HS-5 (cell line): ENCODE measurements at places on chromosomes 11 and 22.

- DNase-seq, result no peak
Observed at GRCh38 chr22:32996702-32997101, 61.5 kb downstream of the SYN3 start.

GRCh38 chr11:32561835-32562234 lies 21.8 kb upstream of the EIF3M start:
- DNase-seq, result no peak

DNA sequence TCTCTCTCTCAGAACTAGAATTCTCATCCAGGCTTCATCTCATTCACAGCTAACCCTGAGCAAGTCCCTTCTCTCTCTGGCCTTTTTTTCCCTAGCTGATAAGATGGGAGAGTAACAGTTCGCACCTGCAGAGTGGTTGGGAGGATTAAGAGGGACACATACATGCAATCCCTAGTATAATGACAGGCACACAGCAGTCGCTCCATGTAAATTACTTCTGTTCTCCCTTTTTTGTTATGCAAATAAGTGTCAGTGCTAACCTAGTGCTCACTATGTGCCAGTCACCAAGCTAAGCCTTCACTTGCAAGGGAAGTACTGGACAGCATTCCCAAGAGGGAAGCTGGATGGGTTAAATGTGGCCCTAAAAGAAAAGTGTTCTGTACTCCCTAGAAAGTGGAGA lies 63.4 kb downstream of the TENM4 start:
- DNase-seq, result no peak

DNA sequence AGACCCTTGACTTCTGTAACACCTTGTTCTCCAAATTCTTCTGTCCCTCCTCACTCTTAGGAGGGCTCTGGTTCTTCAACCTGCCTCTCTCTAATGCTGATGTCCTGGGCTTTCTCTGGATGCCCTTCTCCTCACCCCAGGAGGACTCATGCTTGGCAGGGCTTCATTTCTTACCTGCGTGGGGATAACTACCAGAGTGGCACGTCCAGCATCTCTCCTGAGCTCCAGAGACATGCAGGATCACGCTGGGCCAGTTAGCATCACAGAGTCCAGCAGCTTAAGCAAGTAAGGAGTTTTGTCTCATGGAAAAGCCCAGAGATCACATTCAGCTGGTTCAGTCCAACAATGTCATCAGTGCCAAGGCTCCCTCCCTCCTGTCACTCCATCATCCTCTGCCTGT lies 36.4 kb downstream of the RTL6 start:
- DNase-seq, result no peak

GRCh38 chr11:68872216-68873003 lies 30.7 kb upstream of the CPT1A start:
- DNase-seq, result no peak

- DNase-seq, result no peak
Observed at GRCh38 chr11:19311308-19312030, 70.7 kb upstream of the E2F8 start.

DNA sequence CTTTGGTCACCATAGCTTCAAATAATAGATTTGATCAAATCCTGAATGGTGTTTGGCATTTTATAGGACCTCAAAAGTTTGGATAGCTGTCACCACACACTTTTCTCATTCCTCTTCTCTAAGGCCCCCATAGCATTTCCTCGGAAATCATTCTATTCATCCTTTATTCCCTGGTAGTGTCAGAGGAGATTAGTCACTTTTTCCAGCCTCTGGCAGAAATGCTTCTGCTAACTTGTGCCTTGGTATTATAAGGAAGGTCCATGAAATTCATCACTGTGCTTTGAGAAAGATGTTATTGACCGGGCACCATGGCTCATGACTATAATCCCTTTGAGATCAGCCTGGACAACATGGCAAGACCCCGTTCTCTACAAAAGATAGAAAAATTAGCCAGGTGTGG lies 19.7 kb upstream of the NUP160 start:
- no peak for DNase-seq

DNA sequence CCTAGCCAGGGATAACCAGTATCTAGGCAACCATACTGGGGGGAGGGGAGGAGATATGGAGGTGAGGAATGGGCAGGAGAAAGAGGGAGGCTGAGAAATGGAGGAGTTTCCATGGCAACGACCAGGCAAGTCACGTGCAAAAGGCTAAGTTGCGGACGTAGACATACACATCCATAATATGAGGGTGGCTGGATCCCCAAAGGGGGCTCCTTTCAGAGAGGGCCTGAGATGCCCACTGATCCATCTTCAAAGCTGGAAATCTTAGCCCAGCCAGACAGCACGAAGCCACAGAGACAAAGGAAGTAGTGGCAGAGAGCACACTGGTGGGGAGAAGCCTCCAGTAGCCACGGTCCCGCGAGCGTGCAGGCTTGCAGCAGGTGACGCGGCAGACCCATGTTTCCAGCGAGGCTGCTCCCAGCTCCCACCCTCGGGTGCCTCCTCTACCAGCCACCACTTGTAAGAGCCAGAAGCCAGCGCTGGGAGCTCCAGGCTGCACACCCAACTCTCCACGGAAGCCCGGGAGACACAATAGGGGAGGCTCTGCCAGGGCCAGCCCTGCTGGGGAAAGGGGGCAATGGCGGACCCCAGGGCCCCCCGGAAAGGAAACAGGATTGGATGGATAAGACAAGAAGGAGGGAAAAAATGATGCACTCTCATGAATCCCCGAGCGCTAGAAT lies 938 bp downstream of the FXYD6 start:
- no peak for DNase-seq

DNA sequence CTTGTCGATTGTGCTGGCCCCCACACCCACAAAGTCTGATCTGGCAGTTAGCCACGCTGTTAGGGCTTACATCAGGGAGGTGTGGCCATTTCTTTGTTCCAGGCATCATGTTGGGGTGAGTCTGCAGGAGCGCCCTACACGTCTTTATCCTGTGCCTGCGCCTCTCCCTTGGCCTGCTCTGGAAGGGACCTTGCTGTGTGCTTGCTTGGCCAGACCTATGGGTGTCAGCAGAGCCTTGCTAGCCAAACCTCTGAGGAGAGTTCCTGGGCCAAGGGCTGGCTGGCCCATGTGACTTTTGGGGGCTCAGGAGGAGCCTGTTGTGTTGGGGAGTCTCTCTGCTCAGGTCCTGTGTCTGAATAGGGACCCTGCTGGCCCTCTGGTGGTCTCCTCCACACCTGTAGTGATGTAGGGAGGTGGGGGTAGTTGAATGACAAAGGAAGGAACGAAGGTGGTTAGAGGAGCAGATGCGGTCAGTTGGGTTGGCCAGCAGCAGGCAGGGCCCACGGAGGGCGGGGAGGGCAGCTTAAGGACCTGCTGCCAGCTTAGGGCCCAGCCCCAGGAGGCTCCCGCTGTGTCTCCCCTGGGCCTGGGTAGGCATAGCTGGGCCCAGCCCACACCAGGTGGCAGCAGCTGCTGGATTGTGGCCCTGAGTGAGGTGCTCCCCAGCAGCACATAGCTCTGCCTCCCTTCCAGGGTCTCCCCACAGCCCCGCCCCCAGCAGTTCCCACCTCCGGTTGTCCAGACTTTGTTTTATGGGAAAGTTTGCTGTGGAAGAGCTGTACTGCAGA lies 7.9 kb downstream of the PPIL2 start:
- DNase-seq, result no peak

DNA sequence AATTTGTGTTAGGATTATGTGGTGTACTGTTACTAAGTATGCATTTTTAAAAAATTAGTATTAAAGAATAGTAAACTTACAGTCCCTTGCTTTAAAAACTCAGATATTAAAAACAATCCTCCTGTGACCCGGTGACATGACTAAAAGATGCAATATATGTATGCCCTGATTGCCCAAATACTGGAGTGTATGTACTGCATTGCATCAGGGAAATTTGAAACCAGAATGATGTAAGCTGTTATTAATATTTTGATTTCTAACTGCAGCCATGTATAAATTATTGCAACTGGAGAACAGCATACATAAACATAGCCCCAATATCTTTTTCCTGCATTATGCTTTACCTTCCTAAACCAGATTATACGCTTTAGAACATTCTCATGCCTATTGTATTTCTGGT lies 3.7 kb upstream of the HSPA8 start:
- DNase-seq, result no peak

DNA sequence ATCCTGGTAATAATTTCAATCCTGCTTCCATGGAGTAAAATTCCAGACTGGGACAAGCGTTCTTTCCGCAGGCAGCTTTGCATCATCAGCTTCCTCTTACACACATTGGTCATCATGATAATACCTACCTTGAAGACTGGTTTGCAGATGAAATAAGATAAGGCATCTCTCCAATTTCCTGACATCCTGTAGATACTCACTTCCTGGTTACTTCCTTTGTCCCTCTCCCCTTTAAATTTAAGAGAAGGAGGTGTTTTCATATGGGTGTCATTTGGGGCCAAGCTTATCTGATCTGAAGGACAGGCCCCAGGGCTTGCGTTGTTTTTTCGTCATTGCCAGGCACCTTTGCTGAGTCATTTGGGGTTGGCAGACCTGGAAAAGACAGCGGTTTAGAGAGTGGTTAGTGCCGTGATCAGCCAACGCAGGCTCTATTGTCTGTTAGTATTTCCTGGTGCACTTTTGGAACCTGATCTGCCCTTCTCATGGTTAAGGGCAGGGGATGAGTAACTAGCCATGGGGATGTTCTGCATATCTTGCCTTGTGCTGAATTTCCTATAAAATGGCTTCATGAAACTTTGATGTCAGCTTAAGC lies 24.1 kb downstream of the GRAMD1B start:
- no peak for DNase-seq

GRCh38 chr11:107017433-107018218 lies 650 bp downstream of the GUCY1A2 start:
- no peak for DNase-seq

- no peak for DNase-seq
Observed at GRCh38 chr22:27669798-27670599, 131.6 kb downstream of the MN1 start.

- DNase-seq, result no peak
Observed at GRCh38 chr11:111637885-111638284, 35.6 kb downstream of the SIK2 start.

GRCh38 chr11:61967924-61968757 lies 707 bp upstream of the FTH1 start:
- DNase-seq, result no peak

DNA sequence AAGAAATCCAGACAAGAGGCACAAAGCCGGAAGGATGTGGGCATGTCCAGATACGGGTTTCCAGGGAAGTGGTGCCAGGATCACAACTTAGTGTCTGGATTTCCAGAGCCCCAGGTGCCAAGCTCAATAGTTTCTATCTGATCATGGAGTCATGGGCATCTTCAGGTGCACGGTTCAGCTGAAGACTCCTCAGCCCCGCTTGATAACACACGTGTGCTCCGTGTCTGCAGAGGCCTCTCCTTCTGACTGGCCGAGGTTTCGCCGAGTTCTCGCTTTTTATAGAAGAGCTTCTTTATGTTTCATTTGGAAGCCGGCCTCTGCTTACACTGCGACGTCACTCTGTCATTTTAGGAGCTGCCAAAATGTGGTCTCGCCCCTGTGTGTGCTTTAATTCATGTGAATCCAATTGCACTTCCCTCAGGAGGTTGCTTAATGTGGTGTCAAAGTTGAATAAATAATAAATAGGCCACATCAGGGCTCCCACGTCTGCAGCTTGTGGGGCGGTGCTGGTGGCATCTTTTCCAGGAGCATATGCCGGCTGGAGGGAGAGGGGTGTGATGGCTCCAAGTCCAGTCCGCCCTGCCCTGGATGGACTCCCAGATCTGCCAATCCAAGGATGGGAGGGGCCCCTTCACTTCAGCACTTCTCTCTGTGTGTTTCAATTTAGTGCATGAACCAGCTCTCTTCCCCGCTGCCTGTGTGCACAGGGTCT lies 1410.8 kb downstream of the TBC1D22A start:
- no peak for DNase-seq

GRCh38 chr11:65307298-65308229 lies 7.1 kb upstream of the CDC42EP2 start:
- DNase-seq, result no peak

DNA sequence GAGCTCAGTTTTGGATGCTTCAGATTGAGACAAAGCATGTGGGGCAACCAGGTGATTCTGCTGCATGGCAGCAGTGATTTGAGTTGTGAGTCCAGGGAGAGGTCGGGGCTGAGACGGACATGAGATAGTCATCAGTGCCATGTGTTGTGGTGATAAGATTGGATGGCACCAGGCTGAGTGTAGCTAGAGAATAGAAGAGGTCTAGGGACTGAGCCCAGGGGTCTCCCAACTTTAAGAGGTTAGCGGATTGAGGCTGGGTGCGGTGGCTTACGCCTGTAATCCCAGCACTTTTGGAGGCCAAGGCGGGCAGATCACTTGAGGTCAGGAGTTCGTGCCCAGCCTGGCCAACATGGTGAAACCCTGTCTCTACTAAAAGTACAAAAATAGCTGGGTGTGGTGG lies 6.3 kb upstream of the CTSD start:
- no peak for DNase-seq

DNA sequence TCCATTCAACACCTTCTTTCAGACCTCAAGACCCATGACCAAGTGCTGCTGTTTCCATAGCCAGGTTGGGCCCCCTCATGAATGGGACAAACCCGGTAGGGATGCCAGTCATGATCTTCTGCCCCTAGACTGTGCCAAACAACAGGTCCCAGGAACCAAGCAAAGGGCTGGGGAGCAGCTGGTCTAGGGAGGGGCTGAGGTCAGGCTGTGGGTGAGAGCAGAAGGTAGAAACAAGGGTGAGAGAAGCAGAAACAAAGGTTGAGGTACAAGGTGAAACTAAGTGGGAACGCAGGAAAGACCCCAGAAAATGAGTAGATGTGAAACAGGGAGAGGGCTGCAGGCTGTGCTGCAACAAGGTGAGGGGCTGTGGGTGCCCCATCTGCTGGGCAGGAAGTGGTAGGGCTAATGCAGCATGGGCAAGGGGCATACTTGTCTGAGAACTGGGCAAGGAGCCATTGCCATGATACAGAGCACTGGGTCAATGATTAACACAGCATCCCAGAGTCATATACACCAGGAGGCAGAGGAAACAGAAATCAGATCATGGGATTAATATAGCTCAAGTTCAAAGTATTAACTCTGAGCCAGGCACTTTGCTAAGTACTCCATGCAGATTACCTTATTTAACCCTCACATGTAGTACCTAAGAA lies 45.9 kb downstream of the SLC1A2 start:
- DNase-seq, result no peak

DNA sequence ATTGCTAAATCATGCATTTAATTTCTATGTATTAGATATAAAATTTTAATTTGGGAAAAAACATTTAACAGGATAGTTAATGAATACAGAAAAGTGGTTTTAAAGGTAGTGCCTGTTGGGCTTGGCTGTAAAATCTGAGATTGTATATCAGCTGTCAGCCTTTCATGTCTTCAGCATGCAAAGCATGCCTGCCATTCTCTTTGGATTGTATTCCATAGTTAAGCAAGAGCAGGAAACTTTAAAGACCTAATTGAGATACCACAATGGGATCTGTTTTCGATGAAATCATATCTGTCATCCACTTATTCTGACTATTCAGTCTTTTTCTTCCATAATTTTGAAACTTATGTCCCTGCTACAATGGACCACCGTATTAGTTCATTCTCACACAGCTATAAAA lies 451.0 kb upstream of the DDI1 start:
- no peak for DNase-seq

DNA sequence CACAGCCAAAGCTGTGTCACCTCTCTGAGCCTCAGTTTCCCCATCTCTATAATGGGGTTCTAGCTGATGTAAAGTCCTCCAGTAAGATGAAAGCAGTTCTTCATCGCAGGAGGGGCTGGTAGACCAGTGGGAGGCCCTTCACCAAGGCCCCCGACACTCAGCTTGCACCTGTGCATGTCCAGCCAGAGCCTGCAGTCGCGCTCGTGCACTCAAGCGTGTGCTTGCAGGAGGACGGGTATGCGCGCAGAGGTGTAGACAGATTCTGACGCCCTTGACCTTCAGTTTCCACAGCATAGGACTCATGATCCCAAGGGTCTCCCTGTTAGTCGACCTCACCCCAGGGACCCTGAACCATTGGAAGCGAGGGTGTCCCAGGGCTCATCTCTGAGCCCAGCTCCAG lies 633.7 kb downstream of the TBC1D22A start:
- DNase-seq, result no peak
